ENCODE measurements at places on chromosomes 1 and 21.

- no peak for DNase-seq
Measured at GRCh38 chr1:101592845-101593244, 356.0 kb downstream of the S1PR1 start.

DNA sequence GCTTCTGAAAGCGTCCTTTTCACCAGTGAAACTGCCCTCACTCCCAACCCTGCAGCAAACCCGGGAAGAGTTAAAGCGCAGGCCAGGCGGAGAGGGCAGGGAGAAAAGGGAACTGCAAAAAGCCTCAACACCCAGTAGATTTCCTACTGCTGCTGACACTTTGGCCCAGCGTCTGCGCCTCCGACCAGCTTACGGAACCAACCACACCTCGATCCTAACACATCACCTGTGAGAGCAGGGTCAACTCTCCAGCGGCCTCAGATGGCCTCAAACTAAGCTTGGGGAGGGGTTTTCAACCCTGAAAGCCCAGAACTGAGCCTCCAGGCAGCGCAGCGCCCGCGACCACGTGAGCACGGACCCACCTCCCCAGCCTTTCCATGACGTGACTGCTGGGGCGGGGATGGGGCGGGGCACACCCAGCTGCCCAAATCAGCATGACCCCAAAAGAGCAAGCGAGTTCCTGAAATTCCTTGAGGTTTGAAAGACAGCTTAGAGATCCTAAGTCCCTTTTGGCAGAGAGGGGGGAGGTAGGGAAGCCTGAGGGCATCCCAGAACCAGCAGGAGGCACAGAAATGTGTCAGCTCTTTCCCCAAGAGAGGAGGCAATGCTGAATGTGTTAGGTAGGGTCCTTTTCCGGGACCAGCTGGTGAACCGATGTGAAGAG is 59.1 kb downstream of the ITPKB start:
- DNase-seq = peak; percentile 74

DNA sequence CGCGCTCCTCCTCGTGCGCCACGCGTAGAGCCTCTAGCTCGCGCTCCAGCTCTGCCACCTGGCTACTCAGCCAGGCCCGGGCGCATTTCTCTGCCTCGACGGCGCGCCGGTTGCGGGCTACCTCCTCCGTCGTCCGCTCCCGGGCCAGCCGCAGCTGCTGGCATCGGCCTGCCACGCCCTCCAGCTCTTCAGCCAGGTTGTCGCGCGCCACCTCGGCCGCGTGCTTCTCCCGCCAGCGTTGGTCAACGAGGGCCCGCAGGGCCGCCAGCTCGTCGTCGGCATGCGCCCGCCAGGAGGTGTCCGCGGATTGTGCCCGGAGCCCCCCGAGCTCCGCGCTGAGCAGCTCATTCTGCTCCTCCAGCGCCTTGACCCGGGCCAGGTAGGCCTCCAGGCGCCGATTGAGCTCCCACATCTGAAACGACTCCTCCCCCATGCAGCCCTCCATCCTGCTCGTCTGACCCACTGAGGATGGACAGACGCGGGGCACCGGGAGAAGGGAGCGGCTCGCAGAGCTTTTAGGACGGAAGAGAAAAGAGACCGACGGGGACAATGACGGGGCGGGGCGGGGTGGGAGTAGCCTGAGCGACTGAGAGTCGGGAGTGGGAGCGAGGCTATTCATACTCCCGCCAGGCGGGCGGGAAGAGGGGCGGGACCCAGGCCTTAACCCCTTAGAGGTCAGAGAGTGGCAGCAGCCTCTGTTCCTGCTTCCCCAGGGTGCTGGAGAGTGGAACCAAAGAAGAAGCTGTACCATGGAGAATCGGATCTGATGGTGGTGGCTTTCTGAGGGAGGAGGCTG is at the start of gene NES:
NES (minus strand) TSS at position 588 of the 796 bp plus-strand sequence; CDS start at position 445, 143 bp downstream.
- no peak for DNase-seq

DNA sequence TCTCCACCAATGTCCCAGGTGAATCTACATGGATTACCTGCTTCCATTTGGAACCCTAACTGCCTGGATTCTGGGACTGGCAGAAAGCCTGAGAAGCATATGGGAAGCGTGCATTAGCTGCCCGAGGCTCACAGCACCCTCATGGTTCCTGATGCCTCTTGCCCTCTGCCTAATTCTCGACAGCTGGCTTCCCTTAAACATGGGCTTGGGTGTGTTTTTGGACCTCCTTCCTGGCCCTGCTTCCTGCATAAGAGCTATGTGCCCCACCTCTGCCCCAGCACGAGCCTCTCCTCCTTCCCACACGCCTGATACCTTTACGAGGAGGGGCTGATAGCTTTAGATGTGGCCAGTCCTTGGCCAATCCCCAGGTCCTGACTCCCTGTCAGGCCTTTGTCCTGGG is 152.4 kb upstream of the HMGB4 start:
- DNase-seq = no peak

DNA sequence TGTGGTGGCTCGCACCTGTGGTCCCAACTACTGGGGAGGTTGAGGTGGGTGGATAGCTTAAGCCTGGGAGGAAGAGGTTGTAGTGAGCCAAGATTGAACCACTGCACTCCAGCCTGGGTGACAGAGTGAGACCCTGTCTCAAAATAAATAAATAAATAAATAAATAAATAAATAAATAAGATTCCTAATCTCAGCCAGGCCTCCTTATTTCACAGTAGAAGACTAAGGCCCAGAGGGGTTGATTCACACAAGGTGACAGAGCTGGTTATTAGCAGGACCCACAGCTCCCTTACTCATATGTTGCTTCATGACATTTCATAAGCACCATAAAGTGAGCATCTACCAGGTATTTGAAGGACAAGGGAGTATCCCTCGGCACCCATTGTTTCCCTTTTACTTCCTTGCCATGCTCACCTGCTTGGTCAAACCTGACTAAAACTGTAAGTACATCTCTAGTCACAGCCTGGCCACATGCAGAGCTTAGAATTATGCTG is 32.7 kb downstream of the ALG14 start:
- DNase-seq = no peak

- DNase-seq = no peak
Measured at GRCh38 chr21:39980241-39980820, 113.1 kb downstream of the PCP4 start.

DNA sequence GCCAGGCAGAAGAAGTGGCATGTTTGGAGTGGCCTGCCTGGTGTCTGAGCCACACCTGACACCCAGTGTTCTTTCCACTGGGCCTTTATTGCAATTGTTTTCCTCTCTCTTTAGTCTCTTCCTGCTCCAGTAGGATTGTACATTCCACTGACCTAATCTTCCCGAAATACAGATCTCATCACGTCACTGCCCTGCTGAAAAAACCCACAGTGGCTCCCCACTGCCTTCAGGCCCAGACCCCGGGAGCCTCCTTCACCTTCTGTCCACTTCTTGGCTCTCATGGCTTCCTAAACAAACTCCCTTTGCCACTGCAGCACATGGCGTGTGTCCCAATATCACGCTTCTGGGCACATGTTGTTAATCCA is 25.3 kb upstream of the ATP5PO start:
- DNase-seq = no peak

GRCh38 chr21:15121655-15122120 is 56.9 kb upstream of the NRIP1 start:
- no peak for DNase-seq

DNA sequence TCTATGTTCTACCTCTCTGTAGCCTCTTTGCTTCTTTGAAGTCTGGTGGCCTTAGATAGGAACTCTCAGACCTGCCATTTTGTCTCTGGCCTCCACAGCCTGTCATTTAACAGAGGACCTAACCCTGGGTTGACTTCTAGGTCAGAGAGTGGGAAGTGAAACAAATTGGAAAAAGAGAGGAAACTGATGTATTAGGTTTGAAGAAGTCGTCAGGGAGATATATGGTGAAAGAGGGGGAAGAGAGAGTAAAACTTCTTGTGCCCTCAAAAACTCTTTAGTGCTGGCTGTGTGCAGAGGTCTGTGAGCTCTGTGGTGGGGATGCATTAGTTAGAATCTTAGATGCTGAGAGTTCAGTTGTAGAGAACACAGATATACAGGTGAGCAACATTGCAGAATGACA is 30.2 kb upstream of the CD1D start:
- no peak for DNase-seq

GRCh38 chr1:163035446-163036249 is 33.5 kb upstream of the RGS4 start:
- DNase-seq = no peak

GRCh38 chr1:31410871-31411270 is 2.1 kb upstream of the SERINC2 start:
- no peak for DNase-seq

DNA sequence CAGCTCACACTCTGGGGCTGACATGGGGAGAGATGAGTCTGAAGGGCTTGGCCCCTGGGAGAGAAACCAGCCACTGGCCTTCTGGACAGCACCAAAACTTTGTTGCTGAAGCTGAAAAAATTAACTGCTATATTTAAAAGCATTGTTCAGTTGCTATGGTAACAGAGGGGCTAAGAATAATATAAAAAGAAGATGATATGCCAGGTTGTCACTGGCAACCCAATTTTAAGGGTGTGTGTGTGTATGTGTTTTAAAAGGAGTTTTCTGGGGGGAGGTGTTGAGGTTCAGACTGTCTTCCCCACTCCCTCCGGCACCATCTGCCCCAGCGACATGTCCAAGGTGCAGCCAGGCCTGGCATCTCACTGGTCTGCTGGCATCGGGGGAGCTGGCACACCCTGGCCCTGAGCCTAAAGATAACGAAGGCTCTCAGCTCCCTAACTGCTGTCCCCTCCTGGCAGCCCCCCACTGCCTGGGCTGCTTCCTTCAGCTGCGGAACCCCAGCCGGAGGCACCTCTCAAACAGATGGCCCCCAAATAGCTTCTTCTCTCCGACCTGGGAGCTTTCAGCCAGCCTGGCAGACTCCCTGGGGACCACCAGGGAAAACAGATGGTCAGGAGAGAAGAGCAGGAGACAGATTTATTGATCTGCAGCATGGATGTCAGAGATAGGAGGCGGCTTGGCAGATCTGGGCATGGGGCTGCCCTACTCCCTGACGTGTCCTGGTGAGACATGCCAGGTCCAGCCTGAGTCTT is 203.9 kb downstream of the HIVEP3 start:
- DNase-seq = no peak

GRCh38 chr1:80384083-80384830 is 1377.7 kb upstream of the ADGRL4 start:
- no peak for DNase-seq

DNA sequence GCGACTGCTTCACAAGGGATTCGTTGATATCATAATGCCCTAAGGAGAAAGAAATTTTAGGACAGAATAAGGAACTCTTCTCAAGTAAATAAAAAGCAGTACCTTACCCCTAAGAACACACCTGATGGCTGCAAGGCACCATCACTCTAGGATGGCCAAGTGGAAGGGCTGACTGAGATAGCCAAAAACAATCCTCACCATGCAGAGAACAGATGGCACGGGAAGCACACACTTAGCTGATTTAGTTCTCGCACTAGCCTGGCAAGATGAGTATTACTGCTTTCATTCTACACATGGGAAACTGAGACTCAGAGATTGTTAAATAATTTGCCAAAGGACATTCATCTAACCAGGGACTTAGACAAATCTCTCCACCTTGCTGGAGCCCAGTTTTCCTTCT is 43.8 kb downstream of the STPG1 start:
- DNase-seq = no peak

GRCh38 chr1:6490181-6491080 is 1.0 kb downstream of the PLEKHG5 start:
- peak; percentile 67 for DNase-seq

- DNase-seq = no peak
Measured at GRCh38 chr21:33817663-33818451, 97.7 kb downstream of the ATP5PO start.

DNA sequence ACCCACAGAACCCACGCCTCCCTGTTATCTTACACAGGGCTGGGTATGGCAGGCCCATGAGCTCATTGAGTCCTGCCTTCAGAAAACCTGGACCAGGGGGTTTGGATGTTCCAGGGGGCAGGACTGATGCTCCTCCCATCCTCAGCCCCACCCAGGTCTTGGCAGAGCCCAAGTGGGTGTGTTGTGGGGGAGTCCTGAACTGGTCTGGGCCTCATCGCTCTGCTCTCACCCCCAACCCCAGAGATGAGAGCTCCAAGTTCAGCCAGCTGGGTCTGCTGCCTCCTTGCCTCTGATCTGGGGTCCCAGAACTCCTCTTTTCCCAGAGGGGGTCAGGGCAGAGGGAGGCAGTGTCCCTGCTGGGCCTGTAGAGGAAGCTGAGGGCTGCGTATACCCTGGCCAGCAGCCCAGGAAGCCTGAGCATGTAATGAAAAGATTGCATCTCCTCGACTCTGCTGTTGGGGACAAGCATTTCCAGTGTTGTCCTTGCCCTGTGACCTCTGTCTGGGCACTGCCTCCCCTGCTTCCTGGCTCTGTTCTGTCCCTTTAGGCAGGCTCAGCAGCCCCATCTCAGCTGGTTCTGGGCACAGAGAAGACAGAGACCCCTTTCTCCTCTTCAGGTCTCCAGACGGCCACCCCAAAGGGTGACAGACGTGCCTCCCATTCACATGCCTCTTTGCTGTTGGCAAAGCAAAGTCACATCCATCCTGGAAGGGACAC is 54.7 kb upstream of the EPS8L3 start:
- DNase-seq = no peak

DNA sequence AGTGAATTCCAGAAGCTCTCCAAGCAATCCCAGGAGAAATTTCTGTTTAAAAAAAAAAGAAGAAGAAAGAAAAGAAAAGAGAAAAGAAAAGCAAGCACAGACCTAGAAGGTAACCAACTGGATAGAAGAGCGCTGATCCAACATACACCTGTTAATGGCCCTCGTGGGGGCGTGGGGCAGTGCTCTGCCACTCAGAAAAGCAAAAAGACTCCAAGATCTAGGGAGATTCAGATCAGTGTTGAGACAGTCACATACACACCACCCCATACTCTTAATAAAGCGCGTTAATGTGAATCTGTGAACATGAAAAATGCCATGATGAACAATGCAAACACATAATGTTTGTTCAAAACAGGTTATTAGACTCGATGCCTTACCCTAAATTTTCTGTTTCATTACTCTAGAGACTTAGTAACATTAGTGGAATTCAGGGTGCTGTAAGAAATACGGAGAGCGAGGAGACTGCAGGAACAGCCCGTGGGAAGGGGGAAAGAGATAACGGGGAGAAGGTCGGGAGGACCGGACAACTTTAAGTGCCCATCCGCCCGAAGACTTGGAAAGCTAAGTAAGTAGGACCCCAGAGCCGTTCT is 406 bp downstream of the NME7 start:
- DNase-seq = no peak

- no peak for DNase-seq
Measured at GRCh38 chr21:18041012-18041411, 203.6 kb upstream of the CHODL start.

DNA sequence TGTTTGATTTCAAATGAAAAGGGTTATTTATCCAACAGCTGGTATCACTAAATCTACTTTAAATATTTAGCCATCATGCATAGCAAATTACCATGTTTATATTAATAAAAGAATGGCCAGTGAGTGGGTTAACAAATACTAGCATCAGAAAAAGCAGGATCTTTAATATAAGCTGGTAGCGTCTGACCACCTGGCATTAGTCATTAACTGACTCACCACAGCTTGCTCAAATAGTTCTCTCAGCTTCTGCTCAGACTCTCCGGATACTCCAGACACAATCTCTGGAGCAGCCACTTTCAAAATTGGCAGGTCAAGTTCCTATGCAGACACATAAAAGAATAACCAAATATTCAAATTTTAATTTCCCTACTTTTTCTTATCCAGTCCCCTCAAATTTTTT is 29.6 kb downstream of the NVL start:
- DNase-seq = no peak

Data from CD4-positive, alpha-beta T cell treated with Interleukin-6 for 4 hours (primary cell).